ENCODE measurements at places on chromosomes 1 and 21.

- DNase-seq: peak; percentile 98
These were observed 1.6 kb upstream of the MMP23B start for GRCh38 chr1:1630191-1630964.

GRCh38 chr1:36731226-36732014 lies 248.7 kb upstream of the CSF3R start:
- no peak for DNase-seq

DNA sequence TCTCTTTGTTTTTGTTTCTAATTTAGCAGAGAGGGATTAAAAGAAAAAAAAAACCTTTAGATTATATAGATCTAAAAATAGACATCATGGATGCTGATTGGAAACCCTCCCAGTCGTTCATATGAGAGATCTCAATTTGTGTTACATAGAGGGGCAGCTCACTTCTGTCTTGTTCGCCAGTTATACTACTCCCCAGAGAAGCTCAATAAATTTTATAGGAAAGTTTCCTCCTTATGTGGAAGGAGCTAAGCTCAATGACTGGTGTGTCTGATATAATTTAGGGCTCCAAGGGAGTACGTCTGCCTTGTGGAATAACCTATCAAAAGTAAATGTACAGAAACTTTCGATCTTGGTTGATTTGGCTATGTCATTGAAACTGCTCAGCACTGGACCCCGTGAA lies 117.6 kb downstream of the PEX14 start:
- DNase-seq: no peak

DNA sequence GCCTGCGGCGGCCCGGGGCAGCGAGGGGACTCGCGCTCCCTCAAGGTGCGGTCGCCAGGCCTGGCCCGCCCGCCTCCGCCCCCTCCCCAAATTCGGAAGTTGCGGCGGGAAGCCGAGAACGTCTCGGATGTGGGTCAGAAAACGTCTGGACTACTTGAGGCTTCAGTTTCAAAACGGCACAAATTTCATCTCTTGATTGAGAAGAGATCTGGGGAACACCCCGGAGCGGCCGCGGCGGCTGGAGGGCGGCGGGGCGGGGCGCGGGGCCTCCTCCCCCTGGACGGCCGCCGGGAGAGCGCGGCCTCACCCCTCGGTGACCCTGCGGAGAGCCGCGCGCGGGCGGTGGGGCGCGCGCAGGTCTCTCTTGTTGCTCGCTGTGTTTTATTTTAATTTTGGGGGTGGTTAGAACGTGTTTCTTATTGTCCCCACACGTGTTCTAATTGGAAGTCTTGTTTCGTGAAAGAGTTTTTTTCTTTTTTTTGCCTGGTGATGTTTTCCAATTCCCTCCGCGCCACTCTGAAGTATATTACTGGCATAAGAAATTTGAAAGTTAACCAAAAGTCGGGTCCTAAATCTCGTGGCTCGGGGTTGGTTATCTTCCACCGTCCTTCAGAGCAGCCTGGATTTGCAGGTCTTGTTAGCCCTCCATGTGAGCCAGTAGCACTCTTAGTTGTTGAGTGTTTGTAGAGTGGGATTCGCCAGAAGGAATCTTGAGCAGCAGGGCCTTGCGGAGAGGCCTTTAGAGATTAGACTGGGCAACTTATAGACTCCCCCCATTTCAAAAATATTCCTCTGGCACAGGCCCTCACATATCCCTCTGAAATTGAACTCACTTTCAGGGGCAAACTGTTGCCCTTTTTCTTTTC lies 749 bp downstream of the PCBP3 start:
- peak; percentile 44 for DNase-seq

DNA sequence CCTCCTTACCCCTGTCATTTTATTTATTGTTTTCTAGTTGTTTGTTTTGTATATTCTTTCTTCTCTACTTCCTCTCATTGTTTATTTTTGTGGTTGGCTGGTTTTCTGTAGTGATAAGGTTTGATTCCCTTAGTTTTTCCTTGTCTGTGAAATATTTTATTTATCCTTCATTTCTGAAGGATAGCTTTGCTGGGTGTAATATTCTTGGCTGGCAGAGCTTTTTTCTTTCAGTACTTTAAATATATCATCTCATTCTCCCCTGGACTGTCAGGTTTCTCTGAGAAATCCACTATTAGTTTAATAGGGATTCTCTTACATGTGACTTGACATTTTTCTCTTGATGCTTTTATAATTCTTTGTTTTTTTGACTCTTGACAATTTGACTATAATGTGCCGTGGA lies 18.8 kb upstream of the TIPRL start:
- no peak for DNase-seq

DNA sequence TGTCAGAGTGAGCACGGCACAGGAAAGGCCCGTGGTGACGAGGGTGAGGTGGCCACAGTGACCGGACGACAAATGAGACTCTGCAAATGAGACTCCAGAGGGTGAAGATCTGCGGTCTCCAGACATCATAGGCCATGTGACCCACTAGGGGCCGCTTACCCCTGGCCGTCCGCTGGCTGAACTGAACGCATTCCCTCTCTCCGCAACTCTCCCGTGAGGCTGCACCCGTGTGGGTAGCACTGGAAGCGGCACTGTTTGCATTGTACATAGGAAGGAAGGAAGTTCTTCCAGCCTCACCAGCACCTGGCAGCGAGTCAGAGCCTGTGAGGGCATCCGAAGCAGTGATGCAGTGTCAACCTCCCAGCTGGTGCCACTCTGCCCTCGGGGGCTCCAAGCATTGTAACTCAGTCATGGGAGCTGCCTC lies 23.6 kb upstream of the SPSB1 start:
- no peak for DNase-seq

- DNase-seq: no peak
These were observed 8.2 kb upstream of the TARBP1 start for GRCh38 chr1:234486858-234487840.

DNA sequence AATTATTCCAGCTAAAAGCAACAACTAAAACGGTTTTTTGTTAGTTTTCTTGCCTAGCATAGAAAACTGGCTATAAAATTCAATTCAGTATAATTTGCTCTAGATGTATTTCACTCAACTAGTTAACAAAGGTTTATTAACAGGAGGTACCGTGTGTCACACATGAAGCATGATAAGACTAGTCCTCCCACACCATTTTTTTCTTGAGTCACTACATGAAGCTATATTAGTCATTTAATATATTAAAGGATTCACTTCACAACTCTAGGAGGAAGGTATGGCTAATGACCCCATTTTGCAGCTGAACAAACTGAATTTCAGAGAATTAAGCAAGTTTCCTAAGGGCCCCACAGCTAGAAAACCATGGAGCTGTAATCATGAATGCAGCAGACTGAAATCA lies 307.8 kb upstream of the USP25 start:
- no peak for DNase-seq

DNA sequence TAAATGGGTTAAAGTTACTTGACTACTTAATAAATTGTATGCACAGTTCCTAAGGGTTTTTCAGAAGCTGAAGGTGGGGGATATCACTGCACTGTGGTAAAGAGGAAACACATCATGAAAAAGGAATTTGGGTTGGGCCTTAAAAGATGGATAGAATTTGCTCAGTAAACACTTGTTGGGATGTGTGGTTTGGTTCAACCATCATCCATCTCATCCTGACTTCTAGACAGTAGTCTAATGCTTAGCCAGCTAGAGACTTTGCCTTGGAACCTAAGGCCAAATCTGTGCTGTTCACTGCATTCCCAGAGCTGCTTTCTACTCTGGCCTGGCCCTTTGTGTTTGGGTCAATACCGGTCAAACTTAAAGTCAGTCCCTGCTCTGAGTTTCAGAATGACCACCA lies 30.6 kb downstream of the LY9 start:
- no peak for DNase-seq

GRCh38 chr21:43635436-43635835 lies 23.9 kb downstream of the HSF2BP start:
- DNase-seq: no peak

GRCh38 chr1:29939079-29939478 lies 702.8 kb downstream of the PTPRU start:
- no peak for DNase-seq

- DNase-seq: no peak
These were observed 536.9 kb upstream of the ADGRL4 start for GRCh38 chr1:79543394-79543793.

DNA sequence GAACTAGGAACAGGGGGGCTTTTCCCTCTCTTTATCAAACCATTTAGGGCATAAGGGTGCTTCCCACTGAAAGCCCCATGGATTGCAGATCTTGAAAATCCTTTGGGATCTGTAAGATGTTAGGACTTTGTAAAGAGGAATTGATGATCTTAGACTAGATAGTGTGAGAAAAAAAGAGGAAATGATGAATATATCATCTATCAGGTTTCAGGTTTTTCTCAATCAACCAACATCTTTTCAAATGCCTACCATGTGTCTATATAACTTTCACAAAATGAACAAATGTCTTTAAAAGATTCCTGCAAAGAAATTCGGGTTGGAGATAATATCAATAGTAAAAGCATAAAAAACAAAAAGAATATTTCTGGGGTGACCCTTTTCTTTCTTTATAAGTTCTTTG lies 50.1 kb downstream of the KCNC4 start:
- no peak for DNase-seq

GRCh38 chr21:46182548-46183336 lies 1.5 kb downstream of the SPATC1L start:
- DNase-seq: no peak

DNA sequence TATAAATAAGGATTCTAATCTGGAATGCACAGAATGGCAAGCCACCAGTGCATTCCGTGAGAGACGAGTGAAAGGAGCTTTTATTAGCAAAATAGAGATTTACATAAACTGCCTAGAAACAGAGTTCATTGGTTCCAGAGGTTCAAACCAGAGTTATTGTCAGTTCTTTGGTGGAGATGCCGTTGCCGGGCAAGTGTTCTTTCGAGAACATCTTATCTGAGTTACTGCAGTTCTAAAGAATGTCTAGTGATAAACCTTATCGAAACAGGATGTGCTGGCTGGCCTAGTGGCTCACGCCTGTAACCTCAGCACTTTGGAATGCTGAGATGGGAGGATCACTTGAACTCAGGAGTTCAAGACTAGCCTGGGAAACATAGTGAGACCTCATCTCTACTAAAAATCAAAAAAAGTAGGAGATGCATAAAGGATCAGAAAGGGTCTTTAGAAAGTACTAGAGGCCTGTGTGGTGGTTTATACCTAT lies 19.9 kb upstream of the EVI5 start:
- DNase-seq: no peak

DNA sequence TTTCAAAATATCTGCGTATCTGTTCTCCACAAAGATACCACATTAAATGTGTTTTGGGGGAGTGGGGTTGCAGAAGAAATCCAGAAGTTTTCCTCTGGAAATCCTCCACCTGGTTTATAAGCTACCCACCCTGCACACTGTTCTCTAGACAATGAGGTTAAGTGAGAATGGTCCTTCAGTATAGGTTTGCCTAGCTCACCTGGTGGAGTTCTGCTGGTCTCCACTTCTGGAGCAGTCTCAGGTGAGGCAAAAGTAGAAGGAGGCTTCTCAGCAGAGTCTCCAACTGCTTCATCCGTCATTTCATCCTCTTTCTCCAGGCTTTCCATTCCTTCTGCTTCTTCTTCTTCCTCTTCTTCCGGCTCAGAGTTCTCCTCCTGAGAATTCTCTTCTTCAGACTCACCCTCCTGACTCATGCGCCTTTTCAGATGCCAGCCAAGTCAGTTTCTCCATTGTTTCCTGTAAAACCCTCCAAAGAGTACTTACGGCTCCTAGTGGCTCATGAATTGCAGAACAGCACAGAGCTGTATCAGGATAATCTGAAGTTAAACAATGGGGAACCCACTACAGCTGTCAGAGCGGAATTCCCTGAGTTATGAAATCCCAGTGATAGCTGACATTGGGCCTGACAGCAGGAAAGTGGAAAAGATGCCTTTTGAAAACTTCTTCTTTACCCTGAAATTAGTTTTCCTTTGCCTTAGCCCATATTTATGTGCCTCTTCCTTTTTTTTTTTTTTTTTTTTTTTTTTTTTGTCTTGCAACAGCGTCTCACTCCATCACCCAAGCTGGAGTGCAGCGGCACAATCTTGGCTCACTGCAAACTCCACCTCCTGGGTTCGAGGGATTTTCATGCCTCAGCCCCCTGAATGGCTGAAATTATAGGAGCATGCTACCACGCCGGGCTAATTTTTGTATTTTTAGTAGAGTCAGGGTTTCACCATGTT lies 38.5 kb downstream of the MSTO1 start:
- DNase-seq: no peak

- DNase-seq: no peak
These were observed 3.6 kb downstream of the RGS1 start for GRCh38 chr1:192579010-192579738.

- no peak for DNase-seq
These were observed 75.8 kb downstream of the RHOU start for GRCh38 chr1:228810878-228811711.

- no peak for DNase-seq
These were observed 9.1 kb upstream of the MATN1 start for GRCh38 chr1:30732277-30732996.

DNA sequence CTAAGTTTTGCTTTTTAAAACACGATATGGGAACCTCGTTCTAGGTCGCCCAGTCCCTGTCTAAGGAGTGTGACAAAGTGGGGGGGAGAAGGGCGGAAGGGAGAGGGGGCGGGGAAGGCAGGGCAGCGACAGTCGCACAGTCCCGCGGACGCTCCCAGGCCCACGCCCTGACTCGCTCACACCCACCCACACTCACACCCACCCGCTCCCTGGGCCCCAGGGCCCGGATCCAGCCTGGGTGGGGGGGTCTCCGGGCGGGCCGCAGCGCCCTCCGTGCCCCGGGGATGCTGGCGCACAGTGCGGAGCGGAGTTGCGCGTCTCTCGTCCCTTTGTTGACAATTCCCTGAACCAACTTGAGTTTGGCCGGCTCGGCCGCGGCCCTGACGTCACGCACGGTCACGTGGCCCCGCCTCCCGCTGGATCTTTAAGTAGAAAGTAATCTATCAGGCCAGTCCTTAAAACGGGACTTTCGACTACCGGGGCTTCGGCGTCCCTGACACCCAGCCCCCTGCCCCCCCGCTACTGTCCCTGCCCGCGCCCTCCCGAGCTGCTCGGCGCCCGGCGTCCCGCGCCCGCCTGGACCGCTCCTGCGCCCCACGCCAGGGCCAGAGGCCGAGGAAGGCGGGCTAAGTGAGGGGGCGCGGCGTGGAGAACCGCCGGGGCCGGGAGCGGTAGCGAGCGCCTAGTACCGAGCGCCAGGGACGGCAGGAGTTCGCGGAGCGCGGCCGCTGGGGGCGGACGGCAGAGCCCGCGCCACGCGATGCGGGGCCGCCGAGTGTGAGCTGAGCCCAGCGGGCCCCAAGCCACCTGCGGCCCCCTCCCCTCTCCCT lies at the start of gene FOXD3:
TSS of gene FOXD3 (plus strand) at position 454 of the 830 bp plus-strand sequence. CDS start 492 bp downstream, outside the sequence.
- DNase-seq: peak; percentile 79

GRCh38 chr1:39170731-39171667 lies 33.5 kb upstream of the MACF1 start:
- DNase-seq: peak; percentile 35

DNA sequence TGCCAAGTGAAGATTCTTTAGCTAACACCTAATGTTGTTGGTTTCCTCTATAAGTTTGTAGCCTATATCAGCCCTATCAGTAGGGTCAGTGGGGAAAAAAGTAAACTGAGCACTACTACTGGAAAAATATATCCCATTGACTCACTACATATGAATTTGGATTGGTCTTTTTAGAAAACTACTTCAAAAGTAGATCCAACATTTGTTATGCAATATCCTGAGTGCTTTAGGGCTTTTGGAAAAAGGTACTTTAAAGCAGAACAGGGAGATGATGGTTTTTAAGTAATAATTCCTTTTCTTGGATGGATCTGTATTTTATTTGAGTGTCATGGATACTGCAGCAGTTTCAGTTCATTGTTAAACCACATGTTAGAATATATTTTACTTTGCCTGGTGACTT lies 7.1 kb downstream of the C1orf21 start:
- no peak for DNase-seq
